Astrocyte of the cerebellum (primary cell): ENCODE measurements at places on chromosomes 1 and 21.

- DNase-seq: peak; percentile 3
Measured at GRCh38 chr1:181676269-181676668, 193.0 kb downstream of the CACNA1E start.

DNA sequence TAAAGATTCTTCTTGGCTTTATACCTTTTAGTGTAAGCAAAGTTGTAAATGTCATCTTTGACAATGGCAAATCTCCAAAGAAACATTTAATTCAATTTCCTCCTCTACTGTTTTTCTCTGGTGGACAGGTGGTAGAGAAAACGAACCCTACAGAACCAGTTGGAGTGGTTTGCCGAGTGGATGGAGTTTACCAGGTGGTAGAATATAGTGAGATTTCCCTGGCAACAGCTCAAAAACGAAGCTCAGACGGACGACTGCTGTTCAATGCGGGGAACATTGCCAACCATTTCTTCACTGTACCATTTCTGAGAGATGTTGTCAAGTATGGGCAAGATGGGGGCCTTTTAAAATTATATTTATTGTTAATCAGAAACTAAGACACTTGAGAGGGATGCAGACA, 25.8 kb downstream of the UAP1 start:
- no peak for DNase-seq

DNA sequence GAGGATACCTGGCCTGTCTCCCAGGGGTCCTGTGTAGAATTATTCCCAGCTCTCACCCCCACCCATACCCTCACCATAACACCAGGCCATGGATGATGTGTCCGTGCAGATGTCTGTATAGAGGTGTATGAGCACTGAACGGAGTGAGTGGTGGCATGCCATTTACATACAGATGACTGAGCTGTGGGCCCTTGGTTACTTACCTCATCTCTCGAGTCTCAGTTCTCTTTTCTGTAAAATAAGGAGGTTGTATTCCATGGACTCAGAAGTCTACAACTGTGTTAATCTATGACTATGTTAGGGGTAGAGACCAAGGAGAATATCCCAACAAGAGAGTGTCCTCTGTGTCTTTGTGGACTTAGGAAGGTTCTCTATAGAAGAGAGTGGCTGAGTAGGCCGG, 65.6 kb upstream of the CD1D start:
- no peak for DNase-seq

DNA sequence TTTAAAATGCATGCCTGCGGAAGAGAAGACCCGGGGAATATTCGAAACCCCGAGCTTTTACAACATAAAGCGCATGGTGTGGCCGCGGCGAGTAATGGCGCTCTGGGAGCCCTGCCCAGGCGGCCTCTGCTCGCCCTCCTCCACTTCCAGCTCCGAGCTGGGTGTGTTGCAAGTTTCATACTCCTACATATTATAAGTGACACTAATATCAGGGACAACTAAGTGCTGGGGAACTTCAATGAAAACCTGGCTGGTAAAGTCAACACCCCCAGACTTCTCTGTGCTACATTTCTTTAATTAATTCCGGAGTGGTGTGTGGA, 11.8 kb downstream of the SIM2 start:
- DNase-seq: no peak

- DNase-seq: no peak
Measured at GRCh38 chr1:156200044-156200443, 6.1 kb downstream of the SLC25A44 start.
